CD4-positive, alpha-beta T cell treated with Interleukin-1 beta for 1 hour (primary cell): ENCODE measurements at places on chromosomes 16 and 17.
A peak's percentile ranks its signal among the peaks of the same experiment; 100 is the strongest.

DNA sequence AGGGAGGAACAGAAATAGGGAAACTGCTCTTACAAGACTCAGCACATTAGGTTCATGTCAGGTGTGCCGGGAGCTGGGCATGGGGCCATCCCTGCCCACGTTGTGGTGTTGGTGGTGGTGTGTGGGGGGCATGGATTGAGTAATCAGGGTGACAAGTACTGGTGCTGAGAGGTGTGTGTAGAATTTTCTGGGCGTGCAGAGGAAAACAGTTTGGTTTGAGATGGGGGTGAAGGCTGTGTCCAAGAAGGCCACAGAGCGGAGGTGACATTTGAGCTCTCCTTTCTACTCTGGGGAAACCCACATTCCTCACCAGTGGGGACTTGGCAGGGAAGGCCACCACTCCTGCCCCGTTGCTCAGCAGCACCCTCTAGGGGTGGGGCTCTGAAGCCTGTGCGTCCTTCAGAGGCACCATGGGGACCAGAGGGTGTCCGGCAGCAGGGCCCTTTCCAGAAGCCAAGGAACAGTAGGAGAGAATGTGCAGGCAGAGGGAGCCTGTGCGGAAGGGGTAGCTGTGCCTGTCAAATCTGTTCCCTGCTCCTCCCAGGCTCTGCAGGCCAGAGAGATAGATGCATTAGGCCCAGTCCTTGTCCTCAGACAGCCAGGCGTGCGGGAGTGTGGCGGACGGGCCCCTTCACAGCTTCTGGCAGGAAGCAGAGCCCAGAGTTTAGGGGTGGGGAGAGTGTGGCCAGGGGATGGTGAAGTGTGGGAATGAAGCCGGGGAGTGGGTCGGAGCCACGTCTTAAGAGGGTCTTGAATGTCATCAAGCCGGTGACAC, 48.7 kb upstream of the GSE1 start:
- DNase-seq, result no peak

DNA sequence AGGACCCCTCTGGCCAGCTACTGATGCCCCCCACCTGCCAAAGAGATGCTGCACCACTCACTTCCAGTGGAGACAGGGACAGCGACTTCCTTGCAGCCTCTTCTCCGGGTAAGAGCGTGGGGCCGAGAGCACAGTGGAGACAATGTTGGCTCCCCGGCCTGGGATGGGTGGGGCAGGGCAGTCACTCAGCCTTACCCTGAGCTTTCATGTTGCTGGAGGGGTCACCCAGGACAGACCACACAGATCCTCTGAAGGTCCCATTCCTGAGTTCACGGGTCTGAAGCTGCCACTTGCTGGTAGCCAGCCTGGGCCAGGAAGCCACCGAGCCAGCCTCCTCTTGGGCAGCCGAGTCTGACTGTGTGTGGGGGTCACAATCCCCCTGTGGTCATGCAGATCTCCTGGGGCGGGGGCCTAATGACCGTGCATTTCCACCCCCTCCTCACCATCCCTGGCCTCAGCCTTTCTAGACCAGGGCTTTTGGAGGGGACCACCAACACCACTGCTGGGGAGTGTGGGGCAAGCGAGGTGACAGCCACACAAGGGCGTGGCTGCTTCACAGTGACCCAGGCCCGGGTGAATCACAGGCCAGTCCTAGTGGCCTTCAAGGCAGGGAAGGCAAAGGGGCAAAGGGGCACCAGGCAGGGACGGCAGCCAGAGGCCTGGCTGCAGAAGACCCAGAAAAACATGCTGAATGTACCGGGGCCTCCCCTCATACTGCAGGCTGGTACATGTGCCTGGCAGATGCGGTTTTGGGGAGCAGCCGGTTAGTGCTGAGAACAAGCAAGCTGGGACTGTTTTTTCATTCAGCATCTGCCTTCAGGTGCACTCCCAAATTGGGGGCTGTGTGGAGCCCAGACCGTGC, 10.4 kb downstream of the TAF1C start:
- no peak for DNase-seq

DNA sequence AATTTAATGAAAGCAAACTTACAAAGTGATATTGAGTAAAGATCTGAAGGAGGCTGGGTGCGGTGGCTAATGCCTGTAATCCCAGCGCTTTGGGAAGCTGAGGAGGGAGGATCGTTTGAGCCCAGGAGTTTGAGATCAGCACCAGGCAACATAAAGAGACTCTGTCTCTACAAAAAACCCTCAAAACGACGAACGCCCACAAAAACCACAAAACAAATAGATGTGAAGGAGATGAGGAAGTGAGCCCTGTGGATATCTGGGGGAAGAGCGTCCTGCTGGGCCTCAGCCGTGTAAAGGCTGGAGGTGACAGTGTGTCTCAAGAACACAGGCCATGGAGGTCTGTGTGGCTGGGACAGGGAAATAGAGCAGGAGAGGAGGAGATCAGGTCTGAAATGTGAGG, 68.8 kb downstream of the ITFG1 start:
- DNase-seq, result peak; percentile 4

DNA sequence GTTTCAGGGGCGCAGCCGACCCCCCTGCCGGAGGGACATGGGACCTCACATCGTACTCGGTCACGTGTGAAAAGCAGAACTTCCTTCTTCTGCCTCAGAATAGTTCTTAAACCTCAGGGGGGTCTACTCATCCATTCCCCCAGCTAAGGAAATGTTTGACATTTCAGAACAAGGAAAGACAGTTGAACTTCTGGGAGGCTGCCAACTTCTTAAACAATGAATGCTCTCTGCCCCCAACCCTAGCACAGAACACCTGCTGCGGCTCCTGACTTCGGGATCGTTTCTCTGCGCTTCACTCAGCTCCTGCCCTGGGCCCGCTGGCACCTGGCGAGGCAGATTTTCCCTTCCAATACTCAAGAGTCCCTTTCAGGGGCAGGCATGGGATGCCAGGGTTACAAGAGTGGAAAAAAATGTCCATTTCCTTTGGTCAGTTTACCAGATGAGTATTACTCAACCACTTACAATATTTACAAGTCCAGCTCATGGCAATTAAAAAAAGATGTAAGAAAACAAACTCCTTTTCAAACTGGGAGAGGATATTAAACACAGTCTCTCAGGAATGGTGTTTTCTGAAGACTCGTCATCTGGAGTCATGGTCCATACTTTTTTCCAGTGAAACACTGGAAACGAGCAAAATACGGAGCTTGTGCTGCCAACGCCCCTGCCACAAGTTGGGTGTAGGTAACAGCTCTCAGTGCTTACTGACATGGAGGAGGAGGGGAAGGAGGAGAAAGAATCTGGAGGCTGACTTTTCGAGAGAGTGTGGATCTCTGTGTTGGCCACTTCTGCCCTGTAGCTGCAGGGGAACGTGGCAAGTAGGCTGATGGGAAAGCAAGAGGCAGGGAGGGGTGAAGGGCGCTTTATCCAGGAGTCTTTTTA, 235.7 kb downstream of the NTN1 start:
- no peak for DNase-seq

DNA sequence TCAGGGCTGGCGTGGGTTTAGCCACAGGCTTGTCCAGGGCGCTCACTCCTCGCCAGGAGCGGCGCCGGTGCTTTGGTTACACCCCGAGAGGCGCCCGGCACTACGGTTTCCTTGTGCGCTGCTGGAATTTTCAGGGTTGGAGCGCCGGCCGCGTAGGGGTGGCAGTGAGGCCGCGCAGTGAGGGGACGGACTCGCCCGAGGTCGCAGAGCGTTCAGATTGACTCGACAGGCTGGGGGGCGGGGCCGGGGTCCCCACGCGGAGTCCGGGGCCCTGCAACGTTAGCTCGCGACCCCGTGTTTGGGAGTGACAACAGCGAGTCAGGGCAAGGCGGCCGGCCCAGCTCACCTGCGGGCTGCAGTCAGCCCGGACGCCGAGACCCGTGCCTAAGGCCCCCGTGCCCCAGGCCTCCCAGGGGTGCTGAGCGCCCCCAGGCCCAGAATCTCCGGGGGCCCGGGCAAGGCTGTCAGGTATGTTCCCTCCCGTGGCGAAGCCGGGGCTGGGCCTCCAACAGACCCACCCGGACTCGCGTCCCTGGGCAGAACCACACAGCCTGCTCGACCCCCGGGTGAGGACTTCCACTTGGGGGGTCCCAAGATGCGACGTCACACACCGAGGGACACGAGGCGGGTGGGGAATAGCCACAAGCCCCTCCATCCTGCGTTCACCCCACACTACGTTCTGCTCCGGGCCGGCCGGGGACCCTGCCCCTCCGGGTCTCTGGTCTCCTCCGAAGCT, 1.3 kb upstream of the ACTG1 start:
- no peak for DNase-seq

- no peak for DNase-seq
Observed at GRCh38 chr16:72068930-72069329, 5.9 kb downstream of the HPR start.

GRCh38 chr17:66673668-66674276, 161.1 kb upstream of the CACNG5 start:
- peak; percentile 76 for DNase-seq

- DNase-seq, result no peak
Observed at GRCh38 chr16:53089434-53090285, 34.9 kb downstream of the CHD9 start.

DNA sequence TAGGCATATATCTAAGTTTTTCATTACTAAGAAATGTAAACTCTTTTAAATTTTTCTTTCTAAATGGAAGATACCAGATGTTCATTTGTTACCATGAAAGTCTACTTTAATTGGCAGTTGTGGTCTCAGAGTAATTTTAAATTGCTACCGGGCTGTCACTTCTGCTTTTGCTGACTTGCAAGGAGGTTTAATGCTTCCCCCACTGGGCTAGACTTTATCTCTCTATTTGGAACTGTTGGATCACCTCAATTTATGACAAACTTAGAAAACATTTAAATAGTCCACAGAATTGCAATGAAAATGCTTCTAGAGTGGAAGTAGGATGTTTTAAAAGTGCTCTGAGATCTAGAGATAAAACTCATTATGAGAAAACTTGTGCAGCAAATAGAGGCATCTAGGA, 479.8 kb upstream of the GOT2 start:
- no peak for DNase-seq

GRCh38 chr17:77462553-77463497, 322.1 kb downstream of the SEC14L1 start:
- DNase-seq, result no peak

DNA sequence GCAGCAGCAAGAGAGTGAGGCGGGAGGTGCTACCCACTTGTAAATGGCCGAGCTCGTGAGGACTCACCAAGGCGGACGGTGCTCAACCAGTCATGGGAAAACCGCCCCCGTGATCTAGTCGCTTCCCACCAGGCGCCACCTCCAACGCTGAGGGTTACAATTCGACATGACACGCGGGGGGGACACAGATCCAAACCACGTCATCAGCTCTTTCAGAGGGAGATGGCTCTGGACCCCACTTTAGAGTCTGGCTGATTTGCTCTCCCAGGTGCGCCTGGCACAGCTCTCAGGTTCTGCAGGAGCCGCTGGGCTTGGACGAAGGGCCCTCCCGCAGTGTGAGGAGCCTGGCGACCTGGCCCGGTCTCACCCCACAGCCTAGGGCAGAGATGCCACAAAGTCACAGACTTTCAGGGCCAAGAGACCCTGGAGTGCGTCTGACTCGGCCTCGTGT, 21.1 kb upstream of the DOC2B start:
- no peak for DNase-seq

GRCh38 chr17:28796062-28796461, 46.5 kb downstream of the FAM222B start:
- DNase-seq, result no peak

- DNase-seq, result no peak
Observed at GRCh38 chr16:56985962-56986360, 3.4 kb upstream of the NLRC5 start.

DNA sequence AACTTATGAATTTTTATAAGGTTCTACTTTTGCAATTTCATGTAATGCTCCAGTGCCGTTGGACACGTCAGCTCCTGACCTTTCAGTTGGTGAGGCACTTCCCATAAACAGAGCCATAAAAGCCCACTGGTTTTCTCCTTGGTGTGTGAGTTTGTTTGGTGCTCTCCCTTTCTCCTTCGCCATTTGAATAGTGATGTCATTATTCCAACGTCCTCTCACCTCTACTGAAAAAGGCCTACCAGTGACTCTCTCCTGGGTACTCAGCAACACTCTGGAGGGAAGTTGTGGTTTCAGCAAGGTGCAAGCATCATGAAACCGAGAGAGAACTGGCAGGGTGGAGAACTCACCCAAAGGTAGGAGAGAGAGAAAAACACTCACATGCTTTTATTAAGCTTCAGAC, 29.6 kb upstream of the HNF1B start:
- peak; percentile 49 for DNase-seq

- no peak for DNase-seq
Observed at GRCh38 chr16:86248310-86248905, 261.9 kb upstream of the FOXF1 start.

GRCh38 chr17:18187226-18187625, 3.6 kb downstream of the ALKBH5 start:
- no peak for DNase-seq

- no peak for DNase-seq
Observed at GRCh38 chr16:88056212-88056611, 105.0 kb downstream of the BANP start.

DNA sequence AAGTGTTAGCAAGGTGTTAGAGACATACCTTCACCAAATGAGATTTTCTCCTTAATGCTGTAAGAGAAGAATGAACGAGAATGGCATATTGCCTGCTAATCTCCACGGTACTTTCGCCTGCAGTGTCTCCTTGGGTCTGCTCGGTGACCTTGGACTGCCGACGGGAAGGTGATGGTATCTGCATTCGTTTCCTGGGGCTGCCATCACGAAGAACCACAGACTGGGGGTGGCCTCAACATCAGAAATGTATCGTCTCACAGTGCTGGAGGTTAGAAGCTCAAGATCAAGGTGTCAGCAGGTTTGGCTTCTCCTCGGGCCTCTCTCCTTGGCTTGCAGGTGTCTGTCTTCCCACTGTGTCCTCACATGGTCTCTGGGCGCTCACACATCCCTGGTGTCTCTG, 86.3 kb upstream of the TNRC6C start:
- peak; percentile 40 for DNase-seq

- DNase-seq, result no peak
Observed at GRCh38 chr17:51046514-51047384, 73.9 kb downstream of the SPAG9 start.

DNA sequence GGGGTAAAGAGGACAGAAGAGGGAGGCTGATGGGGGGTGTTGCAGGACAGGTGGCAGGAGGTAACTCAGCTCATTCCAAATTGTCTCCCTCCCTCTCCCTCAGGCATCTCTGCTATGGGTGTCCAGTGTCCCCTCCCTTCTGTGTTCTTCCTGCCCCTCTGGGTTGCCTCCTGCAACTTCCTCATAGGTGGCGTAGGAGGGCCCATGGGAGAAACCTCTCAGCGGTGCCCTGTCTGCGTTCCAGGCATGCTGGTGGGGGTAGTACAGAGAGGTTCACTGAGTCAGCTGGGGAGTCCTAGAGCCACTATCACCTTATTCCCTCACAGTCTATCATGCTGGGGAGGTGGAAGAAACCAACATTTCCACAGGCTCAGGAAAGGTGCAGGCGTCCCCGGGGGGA, 14.7 kb upstream of the ODF4 start:
- DNase-seq, result no peak
